Neural crest cell (in vitro differentiated cells): ENCODE measurements at places on chromosomes 12 and 14.

DNA sequence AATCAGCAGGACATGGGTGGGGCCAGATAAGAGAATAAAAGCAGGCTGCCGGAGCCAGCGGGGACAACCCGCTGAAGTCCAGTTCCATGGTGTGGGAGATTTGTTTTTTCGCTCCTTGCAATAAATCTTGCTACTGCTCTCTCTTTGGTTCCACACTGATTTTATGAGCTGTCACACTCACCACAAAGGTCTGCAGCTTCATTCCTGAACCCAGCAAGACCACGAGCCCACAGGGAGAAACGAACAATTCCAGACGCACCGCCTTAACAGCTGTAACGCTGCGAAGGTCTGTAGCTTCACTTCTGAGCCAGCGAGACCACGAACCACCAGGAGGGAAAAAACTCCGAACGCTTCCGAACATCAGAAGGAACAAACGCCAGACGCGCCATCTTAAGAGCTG lies 2.8 kb upstream of the CNIH1 start:
- no peak for DNase-seq

DNA sequence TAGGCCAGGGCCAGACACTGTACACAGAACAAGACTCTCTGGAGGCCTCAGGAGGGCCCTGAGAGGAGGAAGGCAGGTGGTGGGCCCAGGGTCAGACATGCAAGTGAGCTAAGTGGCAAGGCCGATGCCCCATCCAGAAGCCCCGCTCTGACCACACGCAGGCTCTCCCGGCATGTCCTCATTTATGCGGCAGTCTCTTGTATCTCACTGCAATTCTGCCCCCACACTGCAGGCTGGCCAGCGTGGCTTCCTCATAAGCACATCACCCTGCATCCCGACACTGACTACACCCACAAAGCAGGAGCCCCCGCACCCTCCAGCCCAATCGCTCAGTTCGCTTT lies 17.5 kb downstream of the SSH1 start:
- DNase-seq, result no peak

DNA sequence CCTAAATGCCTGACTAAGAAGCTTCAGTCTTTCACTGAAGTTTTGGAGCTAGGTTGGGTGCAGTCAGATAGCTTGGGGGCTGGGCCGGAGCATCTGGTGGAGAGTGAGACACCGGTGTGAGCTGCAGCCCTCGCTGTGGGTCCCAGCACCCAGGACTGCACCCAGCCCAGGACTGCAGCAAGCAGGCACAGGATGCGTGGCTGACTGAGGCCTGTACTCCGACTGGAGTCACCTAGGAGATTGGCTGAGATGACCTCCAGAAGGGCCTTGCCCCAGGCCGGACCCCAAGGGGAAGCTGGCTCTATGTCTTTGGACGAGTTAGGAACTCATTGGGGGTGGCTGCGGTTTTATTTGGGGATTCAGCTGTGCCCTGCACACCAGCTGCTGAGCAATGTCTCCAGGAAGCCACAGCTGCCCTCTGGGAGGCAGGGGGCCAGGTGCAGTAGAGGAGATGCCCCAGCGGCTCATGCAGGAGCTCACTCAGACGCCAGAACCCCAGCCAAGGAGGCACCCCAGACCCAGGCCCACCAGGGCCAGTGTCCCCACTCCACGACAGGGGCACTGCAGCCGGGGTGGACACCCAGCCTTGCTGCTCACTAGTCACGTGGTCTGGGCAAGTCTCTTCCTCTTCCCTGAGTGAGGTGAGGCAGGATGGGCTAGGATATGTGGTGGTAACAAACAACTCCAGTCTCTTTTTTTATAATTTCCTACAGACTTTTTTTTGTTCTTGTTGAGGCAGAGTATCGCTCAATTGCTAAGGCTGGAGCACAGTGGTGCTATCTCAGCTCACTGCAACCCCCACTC lies 31.8 kb upstream of the RCOR1 start:
- no peak for DNase-seq

DNA sequence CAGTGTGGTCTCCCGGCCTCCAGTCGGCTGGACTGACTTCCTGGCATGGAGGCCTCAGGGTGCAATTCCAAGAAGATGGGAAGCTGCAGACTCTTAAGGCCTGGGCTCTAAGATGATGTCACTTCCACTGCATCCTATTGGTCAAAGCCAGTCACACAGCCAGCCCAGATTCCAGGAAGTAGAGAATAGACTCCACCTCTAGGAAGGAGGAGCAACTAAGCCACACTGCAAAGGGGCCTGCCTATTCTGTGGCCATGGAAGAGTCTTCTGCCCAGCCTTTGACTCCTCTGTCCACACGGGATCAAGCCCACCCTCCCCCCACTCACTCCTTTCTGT lies 103.9 kb upstream of the RFLNA start:
- DNase-seq, result no peak

- DNase-seq, result no peak
Observed at GRCh38 chr12:3123729-3124128, 46.5 kb downstream of the TSPAN9 start.

GRCh38 chr12:46154221-46154985 lies 114.4 kb downstream of the SLC38A1 start:
- DNase-seq, result no peak

DNA sequence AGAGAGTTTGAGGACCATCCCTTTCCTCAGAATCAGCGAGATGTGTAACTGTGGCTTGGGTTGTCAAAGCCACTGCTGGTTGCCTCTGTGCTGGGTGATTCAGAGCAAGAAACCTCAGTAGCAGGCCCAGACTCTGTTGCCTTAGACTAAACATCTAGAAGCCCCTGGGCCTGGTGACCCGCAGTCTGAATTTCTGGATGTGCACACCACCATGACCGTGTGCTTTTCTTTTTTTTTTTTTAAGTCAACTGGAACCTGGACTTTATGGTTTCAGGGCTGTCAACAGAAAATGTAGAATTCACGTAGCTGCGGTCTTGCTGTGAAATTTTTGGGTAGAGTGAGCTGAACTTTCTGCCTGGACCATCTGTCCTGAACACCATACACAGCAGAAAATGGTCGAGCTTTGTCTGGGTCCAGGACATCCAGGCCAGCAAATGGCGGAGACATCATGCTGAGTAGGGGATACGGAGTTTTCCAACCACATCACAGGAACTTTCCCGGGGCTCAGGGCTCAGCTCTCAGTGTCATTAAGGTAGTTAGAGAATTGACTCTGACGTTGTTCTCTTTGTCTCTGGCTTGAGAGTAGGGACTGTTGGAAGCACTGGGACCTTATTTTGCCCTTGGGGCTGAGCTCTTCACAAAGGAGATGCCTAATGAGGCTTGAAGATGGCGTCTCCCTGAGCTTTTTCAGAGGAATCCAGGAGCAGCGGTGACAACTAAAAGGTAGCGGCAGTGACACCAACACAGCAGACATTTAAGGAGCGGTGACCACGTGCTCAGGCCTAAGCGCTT lies 23.0 kb upstream of the BATF start:
- no peak for DNase-seq

DNA sequence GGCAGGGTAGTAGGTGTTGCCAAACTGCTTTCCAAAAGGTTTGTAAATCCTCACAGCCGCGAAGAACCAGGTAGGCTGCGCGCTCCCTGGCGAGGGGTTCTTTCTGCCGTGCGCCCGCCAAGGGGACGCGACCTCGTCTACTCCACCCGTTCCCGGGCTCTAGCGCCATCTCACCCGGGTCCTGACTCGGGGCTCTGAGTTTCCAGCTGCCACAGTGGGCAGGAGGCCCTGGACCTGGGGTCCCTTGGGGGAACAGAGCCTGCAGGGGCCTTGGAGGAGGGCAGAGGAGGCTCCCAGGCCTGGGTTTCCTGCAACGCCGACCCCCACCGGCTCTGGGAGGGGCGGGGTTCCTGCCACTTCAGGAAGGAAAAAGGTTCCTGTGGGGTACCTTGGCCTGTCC lies 706 bp downstream of the ANHX start:
- no peak for DNase-seq

- DNase-seq, result no peak
Observed at GRCh38 chr14:23160924-23161522, 22.4 kb downstream of the SLC7A8 start.

- DNase-seq, result no peak
Observed at GRCh38 chr12:91877456-91878235, 268.0 kb downstream of the BTG1 start.

DNA sequence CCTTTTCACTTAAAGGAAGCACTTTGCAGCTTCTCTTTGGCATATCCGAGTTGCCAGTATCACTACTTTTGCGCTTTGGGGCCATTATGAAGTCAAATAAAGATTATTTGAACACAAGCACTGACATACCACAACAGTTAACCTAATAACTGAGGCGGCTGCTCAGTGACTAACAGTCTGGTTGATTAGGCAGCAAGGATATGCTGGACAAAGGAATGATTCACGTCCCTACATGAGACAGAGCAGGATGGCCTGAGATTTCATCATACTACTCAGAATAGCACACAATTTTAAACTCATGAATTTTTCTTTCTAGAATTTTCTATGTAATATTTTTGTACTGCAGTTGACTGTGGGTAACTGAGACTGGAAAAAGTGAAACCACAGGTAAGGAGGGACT lies 56.9 kb upstream of the E2F7 start:
- no peak for DNase-seq

GRCh38 chr12:46555406-46555852 lies 182.9 kb upstream of the SLC38A2 start:
- DNase-seq, result no peak

DNA sequence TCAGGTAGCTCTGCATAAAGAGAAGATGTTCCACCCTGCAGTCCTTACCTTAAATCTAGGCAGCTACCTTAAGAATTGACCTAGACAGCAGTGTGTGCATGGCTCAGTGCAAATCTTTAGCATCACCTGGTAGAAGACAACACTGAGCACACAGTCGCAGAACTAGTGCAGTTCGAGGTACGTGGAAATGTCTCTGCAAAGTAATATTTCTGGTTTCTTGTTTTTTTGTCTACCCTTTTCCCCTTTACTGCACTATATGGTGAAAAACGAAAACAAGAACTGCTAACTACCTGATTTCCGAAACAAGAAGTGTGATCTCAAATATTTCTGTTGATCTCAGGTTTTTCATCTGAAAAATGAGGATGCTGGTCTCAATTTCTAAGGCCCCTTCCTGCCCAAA lies 82.5 kb downstream of the ETV6 start:
- no peak for DNase-seq

DNA sequence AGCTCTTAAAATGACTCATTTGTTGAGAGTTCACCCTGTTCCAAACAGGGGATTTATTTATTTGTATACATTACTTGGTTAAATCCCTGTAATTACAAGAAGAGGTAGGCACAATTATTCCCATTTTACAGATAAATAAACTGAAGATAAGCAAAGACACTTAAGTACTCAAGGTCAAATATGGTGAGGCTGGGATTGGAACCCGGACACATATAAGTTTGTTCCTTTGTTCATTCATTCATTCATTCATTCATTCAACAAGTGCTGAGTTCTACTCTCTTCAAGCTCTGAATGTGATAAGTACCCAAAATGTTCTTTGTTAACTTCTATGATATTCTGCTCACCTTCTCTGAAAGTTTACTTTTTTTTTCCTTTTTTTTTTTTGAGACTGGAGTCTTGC lies 2.4 kb upstream of the TRIM9 start:
- no peak for DNase-seq

DNA sequence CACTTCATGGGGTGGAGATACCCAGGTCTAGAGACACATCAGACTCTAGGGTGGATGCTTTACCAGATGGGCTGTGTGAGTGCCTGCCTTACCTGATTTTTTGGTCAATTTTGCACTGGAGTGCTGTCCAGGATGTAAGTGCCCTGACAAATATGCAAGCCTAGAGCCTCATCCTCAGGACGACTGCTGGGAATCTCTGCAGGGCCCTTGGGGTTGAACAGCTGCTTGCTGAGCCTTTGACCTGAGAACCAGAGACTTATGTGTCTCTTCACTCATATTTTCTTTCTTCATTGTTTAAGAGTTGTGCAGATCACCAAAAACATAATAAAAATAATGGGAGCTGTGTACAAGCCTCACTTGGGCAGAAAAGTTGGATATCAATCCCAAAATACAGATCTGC lies 551.5 kb upstream of the ATP2B1 start:
- no peak for DNase-seq

DNA sequence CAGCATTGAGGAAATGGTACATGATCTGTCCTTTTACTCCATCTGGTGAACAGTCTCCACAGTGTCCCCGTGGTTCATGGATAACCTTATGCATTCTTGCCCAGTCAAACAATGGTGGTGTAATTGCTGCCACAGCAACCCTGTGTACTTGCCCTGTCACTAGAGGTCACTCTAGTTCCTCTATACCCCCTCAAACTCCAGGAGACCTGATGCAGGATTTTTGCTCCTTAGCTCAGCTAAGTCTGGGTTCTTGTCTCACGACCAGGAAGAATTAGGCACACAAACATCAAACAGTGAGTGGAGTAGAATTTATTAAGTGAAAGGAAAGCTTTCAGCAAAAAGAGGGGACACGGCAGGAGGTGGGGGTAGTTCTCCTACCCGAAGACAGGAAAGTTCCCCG lies 24.7 kb upstream of the EEA1 start:
- DNase-seq, result no peak

DNA sequence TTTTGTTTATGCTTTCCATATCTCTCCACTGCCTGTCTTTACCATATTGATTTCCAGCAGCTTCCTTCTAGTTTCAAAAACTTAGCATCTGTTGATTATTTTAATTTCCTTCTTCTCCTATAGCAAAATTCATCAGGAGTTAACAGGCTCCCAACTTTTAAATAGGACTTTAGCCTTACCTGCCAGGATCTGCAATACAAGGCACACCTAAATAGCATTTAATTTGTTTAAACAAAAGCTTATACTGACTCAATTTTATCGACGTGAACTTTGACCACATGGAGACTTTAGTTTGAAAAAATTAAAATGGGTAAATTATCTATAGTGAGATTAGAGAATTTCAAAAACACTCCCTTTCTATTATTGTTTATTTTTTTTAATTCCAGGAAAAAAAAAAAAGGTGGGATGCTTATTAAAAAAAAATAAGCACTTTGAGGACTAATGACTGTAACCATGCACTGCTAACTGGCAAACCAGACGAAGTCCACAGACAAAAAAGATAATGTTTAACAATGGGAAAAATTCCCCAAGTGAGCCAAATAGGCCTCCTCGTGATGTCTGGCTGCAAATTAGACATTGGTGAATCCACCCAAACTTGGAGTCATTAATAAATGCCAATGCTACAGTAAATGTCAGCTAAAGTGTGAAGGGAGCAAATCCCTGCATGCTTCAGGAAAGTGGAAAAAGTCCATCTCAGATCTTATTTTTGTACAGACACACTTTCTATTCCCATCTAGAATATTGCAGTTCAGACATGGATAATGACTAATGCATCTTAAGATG lies 40.7 kb downstream of the RMST start:
- no peak for DNase-seq
